ENCODE measurements at places on chromosomes 6 and 20.

- no peak for DNase-seq
Measured at GRCh38 chr6:164066335-164066734, 651.8 kb downstream of the QKI start.

DNA sequence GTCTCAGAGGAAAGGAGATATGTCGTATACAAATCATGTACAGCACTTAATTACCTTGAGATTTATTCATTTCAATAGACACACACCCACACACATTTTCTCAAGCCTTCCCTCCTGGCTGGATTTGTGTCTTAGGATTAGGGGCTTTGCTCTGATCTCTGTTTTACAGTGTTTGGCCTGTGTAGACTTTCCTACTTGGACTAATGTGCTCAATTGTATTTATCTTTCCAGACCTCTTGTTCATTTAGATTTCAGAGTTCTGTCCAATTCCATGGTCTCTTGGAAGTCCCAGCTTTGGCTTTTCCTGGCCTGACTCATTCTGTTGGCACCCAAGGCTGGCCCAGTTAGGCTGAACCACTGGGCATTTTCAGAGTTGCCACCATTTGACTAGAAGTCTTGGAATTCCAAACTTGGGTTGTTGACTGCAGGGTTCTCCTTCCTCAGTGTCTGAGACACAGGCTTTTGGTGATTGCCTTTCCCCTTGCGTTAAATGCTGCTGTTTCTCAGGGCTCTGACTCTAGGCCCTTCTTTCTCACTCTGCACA lies 8.9 kb upstream of the RFPL4B start:
- DNase-seq: no peak

DNA sequence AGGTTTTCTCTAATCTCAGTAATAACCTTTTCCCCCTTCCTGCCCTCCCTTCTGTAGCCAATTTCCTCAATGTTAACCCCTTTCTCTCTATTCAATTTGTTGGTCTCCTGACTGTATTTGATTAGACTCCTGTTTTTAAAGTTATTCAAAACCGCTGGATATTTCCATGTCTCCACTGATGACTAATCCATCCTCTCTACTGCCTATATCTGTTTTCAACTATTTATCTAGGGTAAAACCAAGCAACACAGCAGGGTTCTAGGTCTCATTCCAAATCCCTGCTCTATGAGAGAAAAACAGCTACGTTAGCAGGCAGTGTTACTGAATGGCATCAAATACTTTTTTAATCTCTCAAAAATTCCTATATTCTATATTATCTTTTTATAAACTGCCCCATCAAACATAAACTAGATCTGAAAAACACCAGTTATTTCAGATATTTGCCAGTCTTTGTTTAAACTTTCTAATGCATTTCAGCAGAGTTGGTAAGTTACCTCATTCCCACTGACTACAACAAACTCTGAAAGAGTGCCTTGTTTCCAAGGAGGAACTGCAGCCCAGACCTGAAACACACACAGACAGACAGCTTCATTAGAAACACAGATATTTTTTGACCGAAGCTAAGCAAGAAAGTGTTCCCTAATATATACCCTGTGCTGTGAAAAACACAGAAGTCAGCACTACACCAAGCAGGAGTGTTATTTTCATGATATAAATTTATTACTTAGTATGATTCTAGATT lies 8.2 kb downstream of the RTN4IP1 start:
- no peak for DNase-seq

DNA sequence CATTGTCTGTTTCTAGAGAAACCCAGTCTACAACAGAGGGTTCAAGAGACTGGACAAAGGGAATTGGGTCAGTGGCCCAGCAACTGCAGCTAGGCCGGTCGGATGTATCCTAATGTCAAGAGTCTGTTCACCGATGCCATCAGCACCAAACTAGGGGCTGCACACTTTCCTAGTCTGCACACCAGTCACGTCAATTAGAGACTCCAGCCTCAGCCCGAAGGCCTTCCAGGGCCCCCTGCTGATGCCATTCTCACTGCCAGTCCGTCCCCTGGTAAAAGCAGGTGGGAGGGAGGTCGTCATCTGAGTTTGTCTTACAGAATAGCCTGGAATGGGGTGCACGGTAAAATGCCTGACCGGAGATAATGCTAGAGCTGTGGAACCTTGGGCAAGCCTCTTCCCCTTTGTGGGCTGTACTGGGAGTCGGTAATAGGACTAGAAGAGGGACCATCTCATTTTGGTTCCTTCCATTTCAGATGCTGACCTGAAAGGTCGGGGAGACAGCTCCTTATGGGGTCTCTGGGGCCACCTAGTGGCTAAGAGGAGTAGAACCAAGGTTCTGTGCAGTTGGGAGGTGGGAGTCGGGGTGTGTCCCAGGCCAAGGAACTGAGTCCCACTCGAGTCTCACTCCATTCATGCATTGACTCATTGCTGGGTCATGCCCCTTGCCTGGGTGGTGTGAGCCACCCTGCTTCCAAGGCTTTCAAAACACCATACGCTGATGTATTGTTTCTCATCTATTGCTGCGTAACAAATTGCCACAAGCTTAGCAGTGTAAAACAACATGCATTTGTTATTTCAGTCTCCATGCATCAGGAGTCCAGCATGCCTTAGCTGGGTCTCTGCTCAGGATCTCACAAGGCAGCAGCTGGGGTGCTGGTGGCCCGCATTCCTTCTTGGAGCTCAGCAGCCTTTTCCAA lies 5.1 kb downstream of the SOX12 start:
- DNase-seq: peak; percentile 89

GRCh38 chr6:56933650-56934049 lies 21.3 kb upstream of the BEND6 start:
- no peak for DNase-seq

DNA sequence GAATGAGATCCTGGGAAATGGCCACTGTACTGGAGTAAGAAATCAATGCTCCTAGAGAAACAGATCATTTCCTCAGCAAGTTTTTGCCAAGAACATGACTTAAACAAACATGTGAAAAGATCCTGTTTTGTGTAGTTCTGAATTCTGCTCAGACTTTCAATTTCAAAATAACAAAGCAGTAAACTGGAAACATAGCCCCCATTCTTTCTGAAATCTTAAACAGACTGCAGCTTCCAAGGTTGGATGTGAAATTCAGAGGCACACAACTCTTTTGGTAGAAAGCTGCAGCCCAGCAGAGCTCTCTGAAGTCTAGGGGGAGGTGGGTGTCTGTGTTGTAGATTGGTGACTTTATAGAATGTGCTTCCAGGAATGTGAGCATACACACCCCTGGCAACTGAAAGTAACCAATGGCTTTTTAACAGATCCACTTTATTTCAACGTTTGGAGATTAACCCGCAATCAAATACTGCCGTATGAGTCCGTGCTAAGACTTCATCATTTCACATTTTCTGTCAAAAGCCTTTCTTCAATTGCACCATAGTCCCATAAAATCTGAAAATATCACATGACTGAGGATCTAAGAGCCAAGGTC lies 86.4 kb downstream of the ATXN1 start:
- no peak for DNase-seq

DNA sequence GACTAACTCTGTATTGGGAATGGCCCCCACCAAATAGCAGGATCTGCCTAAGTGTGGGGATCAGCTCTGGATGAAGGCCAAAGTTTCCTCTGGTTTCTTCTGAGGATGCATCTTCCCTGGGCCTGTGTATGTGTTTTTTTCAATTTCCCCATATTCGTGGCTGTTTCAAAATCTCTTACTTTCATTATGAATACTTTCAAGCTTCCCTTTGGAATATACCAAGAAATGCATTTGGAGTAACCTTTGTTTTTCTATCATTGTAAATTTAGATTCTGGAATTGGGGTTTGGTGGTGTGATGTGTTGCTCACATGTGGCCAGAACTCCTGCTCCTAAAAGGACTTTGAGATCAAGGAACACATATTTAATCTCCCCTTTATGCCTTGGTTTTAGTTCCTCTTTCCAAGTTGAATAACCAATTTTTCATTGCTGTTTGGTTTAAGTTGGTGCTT lies 8.4 kb downstream of the ENTPD6 start:
- DNase-seq: no peak

DNA sequence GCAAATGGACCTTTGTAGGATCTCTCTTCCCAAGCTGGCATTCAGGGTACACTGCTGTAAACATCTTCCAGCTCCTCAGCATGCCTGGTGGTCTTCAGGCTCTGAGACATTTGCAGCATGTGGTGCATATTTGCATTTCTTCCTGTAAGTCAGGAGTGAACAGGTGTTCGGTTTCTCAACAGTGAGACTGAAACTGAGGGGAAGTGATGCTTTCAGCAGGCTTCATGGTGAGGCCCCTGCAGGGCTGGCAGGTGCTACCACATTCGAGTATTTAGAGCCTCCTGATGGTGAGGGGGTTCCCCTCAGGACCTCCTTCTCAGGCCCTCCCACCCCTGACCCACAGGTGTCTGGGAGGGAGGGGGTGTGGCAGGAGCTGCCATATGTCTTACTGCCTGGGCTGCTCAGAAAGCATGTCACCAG lies 15.1 kb downstream of the MYBL2 start:
- DNase-seq: no peak

DNA sequence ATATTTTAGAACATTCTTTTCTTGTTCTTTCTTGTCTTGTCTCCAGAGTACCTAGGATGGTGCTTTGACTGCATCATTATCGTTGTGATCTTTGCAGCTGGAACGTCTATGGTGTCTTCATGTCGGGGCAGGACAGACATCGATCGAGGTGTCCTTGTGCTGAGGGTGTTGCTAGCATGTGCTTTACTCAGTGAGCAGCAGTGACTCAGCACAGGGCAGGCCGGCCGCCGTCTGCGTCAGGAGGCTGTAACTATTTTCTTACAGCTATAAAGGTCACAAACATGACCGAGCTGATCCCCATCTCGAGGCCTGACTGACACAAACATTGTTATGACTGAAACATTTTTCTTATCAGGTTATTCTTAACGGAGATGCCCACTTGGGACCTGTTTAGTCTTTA lies 14.9 kb upstream of the CTCFL start:
- no peak for DNase-seq

DNA sequence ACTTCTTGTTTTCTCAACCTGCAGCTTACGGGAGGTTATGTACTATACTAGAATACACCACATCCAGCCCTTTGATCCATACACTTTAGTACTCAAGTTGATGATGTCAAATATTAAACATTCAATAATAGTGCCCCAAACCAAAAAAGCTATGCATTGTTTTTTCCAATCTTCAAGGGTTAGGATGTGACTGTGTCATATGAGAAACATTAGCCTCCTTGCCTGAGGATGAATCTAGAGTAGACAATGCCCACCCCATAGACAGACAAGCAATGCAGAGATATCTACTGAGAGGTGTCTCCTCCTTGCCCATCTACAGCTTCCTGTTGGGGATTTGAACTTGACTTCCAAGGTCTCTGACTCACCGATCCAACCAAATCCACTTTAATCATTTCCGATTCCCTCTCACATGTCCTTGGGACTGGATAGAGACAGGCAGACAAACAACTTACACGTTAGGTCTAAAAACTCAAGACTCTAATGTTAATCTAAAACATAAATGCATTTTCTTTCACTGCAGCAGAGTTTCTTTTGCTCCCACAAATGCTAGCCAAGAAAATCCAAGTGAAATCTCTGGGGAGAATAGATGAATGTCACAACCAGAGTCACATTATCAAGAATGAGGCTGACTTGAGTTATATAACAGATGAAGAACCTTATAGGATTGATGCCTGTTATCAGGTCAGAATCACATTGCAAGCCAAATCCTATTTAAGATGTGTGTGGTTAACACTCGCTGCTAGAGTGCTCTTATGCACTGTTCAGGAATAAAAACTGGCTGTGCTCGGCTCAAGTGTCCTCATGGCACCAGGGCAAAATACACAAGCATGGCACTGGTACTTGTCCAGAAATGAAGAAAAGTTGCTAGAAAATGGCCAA lies 75.5 kb upstream of the TNFAIP3 start:
- DNase-seq: no peak

- no peak for DNase-seq
Measured at GRCh38 chr20:2626853-2627541, 25.4 kb upstream of the NOP56 start.

- DNase-seq: no peak
Measured at GRCh38 chr20:22776369-22776768, 192.0 kb upstream of the FOXA2 start.

DNA sequence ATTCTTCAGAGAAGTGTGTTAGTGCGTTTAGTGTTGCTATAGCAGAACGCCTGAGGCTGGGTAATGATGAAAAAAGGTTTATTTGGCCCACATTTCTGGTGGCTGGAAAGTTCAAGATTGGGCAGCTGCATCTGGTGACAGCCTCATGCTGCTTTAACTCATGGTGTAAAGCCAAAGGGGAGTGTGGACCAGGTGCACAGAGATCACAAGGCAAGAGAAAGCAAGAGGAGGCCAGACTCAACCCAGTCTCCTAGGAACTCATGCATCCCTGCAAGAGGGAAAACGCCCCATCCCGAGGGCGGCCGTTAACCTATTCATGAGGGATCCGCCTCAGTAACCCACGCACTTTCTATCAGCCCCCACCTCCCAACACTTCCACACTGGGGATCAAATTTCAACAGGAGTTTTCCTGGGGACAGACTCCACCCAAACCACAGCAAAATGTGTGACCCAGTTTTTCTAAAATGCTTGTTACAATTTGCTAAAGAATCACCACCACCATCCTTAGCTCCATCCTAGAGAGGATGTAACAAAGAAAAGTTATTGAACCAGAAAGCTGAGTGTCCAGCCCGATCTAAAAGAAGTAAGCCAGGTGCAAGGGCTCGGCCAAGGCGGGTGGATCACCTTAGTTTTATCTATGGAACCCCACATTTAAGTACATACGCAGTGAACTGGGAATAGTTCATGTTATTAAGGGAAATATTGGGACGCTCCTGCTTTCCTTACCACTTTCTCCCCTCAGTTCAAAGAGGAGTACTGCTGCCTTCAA lies 164.8 kb downstream of the QKI start:
- no peak for DNase-seq

DNA sequence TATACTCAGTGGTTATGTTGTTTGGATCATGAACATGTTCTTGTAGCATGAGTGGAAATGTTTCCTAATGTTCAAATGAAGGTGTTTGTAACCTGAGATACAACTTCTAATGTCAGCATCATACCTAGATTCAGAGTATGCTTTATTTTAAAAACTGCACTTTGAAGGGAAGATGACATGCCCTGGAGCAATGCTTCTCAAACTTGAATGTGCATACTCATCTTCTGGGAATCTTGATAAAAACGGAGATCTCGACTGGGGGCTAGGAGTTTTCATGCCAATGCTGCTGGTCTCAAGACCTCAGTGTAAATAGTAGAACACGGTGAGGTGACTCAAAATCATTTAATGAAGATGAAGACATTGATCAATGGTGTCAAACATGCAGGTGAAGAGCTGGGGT lies 440.0 kb upstream of the NOX3 start:
- no peak for DNase-seq

DNA sequence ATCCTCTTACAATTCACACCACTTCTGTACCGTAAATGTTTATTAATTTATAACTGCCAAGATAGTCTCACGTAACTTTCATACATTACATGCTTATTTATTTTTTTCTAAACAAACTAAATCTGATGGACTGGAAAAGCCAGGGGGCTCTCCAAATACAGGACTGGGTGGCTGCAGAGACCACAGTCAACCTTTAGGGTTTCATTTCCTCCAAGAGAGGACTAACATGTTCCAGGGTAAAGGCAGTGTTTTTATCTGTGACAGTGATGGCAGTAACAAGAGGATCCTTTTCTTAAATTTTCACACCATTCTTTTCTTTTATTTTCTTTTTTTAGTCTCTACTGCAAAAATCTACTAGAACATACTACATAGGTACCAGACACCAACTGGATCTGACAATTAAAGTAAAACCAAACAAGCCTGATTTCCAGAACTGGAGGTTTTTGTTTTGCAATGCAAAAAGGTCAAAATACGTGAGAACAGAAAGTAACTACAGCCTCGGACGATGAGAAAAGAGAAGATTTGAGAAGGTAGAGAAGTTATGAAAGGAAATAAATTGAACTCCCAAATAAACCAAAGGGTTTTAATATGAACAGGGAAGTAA lies 1.2 kb downstream of the LMBRD1 start:
- DNase-seq: peak; percentile 44
